Pancreas (tissue), 10 donors: ENCODE measurements at places on chromosomes 7 and 10. TPM values are rescaled to one million over a fixed set of nuclear protein-coding genes. Genes with fewer than 3 reads are reported as not detected.

DNA sequence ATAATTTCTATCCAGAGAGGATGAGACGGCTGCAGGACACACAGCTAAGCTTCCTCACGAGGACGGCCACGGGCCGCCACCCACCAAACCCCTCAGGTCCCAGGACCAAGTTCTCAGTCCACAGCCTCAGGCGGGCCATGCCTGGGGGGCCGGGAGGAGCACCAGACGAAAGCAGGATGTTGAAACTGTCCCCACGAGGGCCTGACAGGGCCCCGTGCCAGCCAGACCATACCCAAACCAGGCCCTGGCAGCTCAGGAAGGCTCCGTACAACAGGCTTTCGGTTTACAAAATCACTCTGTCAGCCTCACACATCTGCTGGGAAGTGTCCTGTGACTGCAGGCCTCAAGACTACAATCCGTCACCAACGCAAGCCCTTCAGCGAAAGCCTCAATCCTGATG lies 14.5 kb downstream of the TUBGCP2 start:
- no peak for DNase-seq

GRCh38 chr7:23276376-23276775 lies 22.8 kb upstream of the MALSU1 start:
- no peak for DNase-seq

The MBL2 gene
- 0.09 TPM for total RNA-seq

- DNase-seq: no peak
Observed at GRCh38 chr10:70573599-70574506, 28.7 kb downstream of the PRF1 start.

The PGAM1 gene
- 64.2 TPM for total RNA-seq

The MET gene
- total RNA-seq: 10.7 TPM

DNA sequence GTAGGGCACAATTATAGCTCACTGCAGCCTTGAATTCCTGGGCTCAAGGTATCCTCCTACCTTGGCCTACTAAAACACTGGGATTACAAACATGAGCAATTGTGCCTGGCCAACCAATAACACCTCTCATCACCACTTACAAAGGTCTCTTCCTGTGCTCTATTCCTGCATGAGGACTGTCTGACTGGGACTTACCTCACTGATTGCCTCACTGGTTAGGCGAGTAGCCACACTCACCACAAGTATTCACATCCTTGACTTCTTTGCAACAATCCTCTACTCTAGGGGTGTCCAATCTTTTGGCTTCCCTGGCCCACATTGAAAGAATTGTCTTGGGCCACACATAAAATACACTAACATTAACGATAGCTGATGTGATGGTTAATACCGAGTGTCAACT lies 22.6 kb upstream of the PDIA4 start:
- DNase-seq: no peak

DNA sequence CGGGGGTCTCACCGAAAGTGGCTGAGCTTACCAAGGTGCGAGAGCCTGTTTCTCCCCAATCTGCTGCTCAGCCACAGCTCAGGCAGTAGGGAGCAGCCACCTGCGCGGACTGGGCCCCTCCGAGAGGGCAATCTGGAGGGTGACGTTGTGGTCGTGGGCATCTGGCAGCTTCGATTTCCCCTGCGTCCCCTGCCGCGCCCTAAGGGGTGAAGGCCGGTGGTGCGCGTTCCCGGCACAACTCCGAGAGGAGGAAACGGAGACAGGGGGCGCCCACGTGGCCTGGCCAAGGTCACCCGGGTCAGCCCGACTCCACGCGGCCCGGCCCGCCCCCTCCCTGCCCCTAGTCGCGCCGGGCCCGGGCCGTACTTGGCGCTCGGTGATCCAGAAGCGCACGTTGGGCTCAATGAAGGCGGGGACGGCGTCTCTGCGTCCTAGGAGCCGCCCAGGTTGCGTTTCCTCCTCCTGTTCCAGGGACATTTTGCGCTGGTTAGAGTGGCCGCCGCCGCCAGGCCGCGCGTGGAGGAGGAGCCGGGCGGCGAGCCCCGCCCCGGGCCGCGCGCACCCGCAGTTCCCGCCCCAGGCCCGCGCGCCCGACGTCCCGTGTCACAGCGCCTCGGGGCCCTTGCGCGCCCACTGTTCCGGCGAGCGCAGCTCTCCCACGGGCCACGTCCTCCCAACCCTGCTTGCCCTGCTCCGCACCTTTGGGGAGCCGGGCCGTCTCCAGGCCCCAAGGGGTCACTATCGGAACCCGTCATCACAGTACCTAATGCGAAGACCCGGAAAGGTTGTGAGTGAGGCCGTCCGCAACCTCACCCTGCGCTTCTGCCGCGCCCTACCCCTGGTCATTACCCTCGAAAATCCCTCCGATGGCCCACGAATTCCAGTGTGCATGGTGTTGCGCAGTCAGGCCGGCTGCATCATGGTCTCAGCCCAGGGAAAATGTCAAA lies at the start of gene SFXN4:
Gene SFXN4 (minus strand): TSS at position 544 of the 947 bp plus-strand sequence. CDS start 67 bp downstream, at position 477.
- DNase-seq: peak; percentile 88

The FKBP6 gene
- total RNA-seq: not detected

DNA sequence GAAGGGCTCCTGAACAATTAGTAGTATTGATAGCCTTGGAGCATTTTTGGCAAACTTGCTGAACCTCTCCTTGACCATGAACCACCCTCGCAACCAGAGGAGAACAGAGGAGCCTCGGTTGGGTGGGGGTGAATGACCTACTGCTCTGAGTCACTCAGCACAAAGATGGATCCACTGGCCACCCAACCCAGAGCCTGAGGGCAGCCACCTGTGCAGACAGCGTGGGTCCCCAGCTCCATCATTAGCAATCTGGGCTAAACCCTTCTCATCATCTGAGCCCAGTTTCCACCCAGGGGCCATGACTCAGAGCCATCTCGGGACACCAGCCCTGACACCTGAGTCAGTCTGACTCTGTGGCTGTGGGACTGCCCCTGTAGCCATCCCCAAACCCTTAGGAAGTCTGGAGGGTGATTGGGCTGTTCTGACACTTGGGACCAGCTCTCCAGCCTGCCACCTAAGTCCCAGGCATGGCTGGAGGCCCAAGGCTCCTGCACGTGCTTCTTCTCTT lies 171.8 kb upstream of the GPR26 start:
- DNase-seq: no peak

The C10orf88 gene
- total RNA-seq: 2.7 TPM

- no peak for DNase-seq
Observed at GRCh38 chr7:34453150-34453549, 204.9 kb upstream of the NPSR1 start.

The AEBP1 gene
- total RNA-seq: 7.1 TPM

- DNase-seq: no peak
Observed at GRCh38 chr7:75739796-75740672, 1.3 kb upstream of the HIP1 start.

DNA sequence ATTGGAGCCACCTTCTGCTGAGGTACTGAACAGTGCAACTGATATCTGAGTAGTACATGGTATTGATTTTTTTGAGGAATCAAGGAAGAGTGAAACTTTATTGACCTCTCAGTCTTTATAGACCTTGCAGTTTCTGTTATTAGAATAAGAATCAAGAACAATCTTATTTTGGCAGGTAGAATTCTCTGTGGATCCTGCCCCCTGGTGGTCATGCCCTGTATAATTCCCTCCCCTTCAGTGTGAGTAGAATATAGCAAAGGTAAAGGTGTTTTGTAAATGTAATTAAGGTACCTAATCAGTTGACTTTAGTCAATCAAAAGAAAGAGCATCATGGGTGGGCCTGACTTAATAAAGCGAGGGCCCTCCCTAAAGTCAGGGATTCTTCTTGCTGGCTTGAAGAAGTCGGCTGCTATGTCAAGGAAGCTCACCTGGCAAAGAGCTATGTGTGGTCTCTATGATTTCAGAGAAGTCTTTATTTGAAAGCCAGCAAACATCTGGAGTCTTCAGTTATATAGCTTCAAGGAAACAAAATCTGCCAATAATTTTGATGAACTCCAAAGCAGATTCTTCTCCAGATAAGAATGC lies 142.8 kb downstream of the LSM5 start:
- no peak for DNase-seq

The ARHGEF5 gene
- 20.0 TPM for total RNA-seq

DNA sequence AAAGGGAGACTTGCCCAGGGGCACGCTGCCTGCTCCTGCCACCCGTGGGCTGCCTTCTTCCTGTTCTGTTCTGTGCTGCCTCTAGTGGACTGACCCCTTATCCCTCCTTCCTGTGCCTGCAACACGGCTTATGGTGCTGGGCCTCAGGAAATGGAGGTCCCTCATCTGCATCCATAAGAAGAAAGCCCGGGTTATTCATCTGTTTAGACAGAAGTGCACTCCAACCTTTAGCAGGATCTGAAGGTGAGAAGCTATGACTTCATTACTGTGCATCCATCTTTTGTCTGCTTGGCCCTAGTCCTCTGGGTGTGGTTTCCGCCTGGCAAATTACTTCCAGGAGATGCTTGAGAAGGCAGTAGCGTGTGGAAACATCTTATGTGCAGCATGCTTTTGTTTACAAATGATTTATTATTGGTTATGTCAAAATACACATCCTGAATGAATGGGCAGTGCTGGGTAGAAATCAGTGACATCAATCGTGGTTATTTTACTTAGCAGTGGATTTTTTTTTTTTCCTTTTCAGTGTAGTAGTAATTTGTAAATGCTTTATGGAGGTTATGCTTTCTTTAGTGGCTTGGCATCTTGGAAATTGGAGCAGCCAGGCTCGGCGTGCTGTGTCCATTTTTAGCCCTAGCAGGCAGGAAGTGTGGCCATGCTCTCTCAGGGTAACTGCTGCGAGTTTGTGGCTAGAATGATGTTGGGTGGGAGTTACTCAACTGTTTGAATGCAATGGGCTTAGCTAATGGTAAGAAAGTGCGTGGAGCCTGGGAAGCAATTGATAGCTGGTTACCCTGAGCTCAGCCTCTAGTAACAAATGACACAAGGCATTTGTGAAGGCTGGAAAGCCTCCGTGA lies 12.7 kb downstream of the PTPRE start:
- DNase-seq: no peak

The SPDYE18 gene
- 0.87 TPM for total RNA-seq

The KIF11 gene
- total RNA-seq: 0.83 TPM

DNA sequence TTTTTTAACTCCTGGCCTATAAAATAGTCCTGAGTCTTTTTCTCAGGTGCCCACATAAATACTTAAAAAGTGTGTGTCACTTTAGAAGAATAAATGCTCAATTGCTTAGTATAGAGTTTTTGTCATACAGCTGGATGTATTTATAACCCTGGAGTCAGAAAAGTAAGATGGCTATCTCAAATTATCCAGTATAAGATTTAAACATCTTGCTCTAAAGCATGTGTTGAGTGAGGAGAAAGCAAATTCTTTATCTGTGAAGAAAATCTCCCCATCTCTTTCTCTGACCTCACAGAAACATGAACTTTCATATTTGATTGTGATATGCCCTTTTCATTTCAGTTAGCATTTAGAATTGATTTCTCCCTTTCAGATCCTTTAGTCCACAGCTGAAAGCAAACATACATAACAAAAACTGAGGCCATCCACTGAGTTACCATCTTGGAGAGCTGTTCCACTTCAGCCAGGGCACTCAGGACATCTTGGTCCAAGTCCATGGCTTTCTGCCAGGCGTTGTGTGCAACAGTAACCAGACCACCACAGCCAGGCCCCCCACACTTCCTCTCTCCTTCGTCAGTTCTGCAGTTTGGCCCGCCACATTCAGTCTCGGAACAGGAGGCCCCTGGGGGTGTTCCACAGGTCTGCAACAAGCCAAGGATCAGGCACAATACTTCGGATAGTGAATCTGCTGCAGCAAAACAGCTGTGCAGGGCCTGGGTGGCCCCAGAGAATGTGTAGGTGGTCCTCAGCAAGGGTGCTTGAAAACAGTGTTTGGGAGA lies 40.9 kb downstream of the DLD start:
- no peak for DNase-seq

GRCh38 chr7:158815083-158815799 lies 14.1 kb downstream of the ESYT2 start:
- DNase-seq: no peak

The NUTM2E gene
- 0.06 TPM for total RNA-seq

GRCh38 chr10:79943871-79944270 lies 5.0 kb downstream of the SFTPD start:
- DNase-seq: no peak

DNA sequence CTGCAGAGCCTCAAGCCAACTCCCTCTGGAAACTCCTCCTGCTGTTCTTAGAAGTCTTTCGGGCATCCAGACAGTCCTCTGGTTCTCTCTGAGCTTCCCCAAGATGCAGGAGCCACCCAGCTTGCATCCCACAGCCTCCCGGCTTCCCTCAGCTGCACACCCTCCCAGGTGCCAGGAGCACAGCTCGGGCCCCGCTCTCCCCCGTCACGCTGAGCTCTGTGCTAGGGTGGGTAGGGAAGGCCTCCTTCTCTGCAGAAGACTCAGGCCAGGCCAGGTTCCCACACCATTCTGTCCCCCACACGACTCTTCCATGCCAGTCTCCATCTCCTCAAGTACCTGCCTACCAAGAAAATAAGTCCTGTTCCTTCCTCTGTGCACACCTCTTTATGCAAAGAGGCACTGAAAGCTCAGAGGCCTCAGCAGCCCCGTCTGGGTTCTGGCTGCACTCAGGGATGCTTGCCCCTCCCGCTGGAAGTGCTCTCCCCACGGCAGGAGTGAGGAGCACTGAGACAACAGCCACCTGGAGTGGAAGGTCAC lies 537.1 kb downstream of the PTPRN2 start:
- no peak for DNase-seq

GRCh38 chr10:111835574-111835973 lies 348.0 kb downstream of the GPAM start:
- DNase-seq: no peak

- no peak for DNase-seq
Observed at GRCh38 chr7:76347710-76348109, 11.1 kb downstream of the YWHAG start.

GRCh38 chr7:116328161-116328560 lies 117.8 kb downstream of the TES start:
- DNase-seq: no peak

DNA sequence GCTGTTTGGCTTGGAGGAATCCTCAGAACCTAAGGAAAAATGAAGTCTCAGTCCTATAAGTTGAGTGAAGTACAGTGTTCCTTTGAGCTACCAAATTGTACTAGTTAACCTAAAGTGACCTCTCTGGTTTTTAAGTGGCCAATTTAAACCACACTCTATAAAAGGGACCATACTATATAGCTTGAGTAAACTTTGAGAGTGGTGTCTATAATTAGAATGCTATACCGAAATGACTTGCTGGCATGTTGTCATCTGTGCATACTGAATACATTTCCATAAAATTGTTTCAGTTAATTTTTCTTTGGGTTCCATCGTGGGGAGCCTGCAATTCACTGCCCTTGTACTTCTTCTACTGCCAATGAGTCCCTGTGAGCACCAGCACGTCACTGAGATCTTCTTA lies 151.1 kb downstream of the DKK1 start:
- DNase-seq: no peak

The GTPBP10 gene
- 11.2 TPM for total RNA-seq

DNA sequence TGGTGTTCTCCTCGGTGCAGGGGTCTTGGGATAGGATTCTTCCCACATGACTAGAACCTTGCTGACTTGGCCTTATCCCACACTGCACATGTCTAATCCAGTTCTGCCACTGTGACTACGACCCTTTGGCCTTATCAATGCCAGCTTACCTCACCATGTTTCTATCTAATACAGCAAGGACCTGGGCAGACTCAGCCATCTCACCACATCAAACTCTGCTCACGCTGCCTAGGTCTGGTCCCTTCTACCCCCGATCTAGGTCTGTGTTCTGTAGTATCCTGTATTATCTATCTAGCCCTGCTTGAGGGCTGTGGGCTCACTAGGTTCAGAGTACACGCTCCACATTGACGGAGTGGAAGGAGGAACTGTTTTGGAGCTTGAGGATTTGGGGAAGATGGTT lies 282.4 kb downstream of the HPSE2 start:
- DNase-seq: no peak

GRCh38 chr10:61902445-61903220 lies 1.1 kb downstream of the ARID5B start:
- DNase-seq: peak; percentile 37

- DNase-seq: no peak
Observed at GRCh38 chr7:134947831-134948230, 38.5 kb upstream of the AGBL3 start.

GRCh38 chr10:10233229-10233628 lies 784.4 kb upstream of the CELF2 start:
- DNase-seq: no peak
